ENCODE measurements at places on chromosomes 12 and 14.

GRCh38 chr14:35471803-35472202 is 62.2 kb upstream of the INSM2 start:
- ATAC-seq = no peak

- ATAC-seq = no peak
Measured at GRCh38 chr12:104048162-104048561, 1.8 kb downstream of the GLT8D2 start.

DNA sequence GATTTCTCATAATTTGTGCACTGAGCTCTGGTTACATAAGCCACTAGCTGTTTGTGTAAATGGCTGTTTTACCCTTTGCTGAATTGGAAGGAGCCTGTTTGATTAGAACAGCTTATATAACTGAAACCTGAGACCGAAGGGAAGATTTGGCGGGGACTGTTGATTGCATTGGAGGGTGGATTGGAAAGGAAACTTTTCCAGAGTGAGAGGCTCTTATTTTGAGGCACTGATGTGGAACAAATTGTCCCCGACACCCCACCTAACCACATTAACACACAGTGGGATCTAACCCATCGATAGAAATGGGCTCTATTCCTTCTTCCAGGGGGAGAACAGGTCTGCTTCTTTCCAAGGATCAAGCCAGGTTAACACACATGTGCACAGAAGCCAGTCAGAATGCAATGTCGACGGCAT is 51.7 kb downstream of the TMEM30B start:
- no peak for ATAC-seq

DNA sequence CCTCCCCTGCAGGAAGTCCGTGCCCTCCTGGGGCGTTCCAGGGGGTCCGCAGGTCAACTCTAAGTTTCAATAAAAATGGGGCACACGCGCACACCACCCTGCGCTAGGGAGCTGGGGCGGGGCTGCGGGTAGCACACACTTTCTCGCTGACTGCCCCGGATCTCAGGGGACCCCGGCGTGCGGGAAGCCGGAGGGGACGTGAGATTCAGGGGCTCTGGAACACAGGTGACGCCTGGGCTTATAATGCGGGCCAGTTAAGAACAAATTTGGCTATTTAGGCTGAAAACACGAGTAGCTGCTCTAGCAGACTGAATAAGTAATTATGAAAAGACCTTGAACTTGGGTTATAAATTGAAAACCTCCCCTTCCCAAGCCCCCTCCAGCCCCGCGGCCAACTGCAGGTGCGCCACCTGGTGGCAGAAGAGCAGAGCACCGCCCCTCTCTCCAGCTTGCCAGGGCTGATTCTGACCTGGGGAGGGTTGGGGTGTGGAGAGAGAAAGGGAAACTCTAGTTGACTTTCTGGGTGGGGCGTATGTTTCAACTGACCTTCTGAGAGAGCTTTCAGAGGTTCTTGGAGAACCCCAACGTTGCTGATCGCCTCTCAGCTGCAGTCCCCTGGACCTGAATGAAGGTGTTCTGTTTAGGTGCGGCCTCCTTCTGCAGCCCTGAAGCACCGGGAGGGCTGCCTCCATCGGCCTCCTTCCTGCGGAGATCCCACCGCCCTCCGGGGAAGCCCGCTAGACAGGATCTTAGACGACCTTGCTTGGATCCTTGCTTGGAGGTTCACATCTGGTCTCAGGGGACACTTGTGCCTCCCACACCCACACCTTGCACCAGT is 118.4 kb upstream of the EVL start:
- no peak for ATAC-seq

- no peak for ATAC-seq
Measured at GRCh38 chr12:88896958-88897357, 316.7 kb upstream of the KITLG start.

GRCh38 chr14:86084097-86084496 is 554.2 kb downstream of the FLRT2 start:
- ATAC-seq = no peak

DNA sequence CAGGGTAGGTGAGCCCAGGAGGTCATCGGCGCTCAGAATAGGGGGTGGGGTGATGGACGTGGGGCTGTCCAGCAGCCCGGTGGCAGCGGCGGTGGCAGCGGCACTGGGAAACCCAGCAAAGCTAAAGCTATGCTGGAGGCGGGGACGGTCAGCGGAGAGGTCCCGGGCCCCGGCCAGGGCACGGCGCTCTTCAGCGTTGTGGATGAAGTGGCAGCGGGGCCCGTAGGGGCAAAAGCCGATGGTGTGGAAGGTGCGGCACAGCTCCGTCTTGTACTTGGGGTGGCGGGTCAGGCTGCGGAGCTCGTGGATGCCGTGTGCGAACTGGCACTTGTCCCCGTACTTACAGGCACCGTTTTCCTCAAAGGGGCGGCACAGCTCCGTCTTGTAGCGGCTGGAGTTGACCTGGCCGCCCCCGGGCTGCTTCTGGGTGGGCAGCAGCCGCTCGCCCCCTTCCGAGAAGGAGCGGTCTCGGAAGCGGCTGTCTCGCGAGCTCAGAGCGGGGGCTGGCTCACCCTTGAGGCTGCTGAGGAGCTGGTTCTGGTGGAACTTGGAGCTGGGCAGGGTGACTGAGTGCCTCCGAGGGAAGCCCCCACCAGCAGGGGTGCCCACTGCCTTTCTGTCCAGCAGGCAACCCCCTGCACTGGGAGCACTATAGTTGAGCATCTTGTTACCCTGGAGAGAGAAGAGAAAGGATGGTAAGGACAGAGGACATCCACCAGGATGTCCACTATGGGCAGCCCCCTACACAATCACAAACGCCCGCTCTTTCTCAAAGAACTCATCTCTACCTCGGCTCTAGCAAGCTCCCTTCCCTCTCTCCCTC is 2.8 kb downstream of the ZFP36L1 start:
- ATAC-seq = no peak

DNA sequence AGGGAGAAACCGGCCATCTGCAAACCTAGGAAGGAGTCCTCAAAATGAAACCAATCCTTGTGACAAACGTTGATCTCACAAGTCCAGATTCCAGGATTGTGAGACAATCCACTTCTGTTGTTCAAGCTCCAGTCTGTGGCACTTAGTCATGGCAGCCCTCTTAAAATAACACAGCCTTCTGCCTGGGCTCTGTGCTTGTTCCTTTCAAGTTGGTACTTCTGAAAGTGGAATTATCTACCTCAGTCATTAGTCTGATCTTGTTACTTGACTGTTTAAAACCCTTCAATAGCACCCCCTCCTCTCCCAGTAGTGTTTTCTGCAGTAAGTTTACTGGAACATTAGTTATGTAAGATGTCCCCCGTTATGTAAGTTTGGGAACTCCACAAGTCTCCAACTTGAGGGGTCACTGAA is 111.0 kb upstream of the HIF1A start:
- ATAC-seq = no peak

GRCh38 chr14:69808919-69809808 is 12.1 kb upstream of the SLC10A1 start:
- ATAC-seq = no peak

GRCh38 chr14:41868396-41868795 is 261.7 kb downstream of the LRFN5 start:
- no peak for ATAC-seq

GRCh38 chr12:34597548-34598351 is 575.5 kb downstream of the ALG10 start:
- no peak for ATAC-seq
